ENCODE measurements at places on chromosomes 13 and 19.

DNA sequence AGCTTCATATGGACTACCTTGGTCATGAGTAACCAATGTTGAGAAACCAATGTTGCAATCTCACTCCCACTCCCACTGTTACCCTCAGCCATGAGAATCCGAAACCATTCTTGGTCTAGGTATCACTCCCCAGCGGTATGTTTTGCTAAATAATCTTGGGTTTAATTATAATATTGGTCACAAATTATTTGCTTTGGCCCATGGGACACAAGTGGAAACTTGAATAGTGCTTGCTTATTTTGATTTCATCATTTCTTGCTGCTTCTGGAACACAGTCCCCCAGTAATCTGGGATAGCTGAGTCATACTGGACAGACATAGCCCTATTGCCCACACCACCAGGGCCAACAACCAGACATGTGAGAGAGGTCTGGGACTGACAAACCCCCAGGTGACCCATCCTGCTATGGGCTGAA lies 171.6 kb upstream of the IPO5 start:
- DNase-seq = no peak

DNA sequence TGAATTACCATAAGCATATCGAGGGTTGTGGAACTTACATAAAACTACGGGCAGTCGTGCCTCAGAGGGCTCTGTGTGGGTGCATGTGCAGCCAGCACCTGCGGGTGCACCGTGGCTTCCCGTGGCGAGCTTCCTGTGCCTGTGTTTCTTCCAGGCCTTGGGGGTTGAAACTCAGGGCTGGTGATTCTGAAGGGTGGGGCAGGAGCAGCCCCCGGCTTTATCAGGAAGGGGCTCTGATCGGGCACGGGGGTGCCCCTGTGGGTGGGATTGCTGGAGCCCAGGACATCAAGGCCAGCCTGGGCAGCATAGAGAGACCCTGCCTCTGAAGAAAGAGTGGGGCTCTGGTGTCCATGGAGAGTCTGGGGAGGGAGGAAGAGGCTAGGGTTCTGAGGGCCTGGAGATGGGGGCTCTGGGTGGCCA lies 11.1 kb downstream of the ATP4B start:
- no peak for DNase-seq

- no peak for DNase-seq
Measured at GRCh38 chr19:5934069-5934401, 20.0 kb downstream of the CAPS start.

GRCh38 chr13:36157480-36157879 lies 26.3 kb upstream of the DCLK1 start:
- DNase-seq = no peak

DNA sequence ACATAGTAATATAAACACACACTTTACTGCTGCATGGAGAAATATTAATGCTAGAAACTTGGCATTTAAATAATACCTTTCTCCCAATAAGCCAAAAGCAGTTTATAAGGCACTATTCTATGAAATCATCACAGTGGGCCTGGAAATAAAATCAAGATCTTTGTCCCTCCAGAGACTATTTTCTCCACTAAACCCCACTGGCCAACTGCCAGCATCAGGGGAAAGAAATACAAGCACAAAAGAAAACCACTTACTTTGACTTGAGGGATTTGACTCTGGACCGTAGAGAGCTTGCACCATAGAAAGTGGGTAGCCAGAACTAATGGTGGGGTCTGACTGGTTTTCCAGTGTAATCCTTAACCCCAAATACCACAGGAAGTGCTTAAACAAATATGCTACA lies 71.9 kb downstream of the DCLK1 start:
- no peak for DNase-seq

DNA sequence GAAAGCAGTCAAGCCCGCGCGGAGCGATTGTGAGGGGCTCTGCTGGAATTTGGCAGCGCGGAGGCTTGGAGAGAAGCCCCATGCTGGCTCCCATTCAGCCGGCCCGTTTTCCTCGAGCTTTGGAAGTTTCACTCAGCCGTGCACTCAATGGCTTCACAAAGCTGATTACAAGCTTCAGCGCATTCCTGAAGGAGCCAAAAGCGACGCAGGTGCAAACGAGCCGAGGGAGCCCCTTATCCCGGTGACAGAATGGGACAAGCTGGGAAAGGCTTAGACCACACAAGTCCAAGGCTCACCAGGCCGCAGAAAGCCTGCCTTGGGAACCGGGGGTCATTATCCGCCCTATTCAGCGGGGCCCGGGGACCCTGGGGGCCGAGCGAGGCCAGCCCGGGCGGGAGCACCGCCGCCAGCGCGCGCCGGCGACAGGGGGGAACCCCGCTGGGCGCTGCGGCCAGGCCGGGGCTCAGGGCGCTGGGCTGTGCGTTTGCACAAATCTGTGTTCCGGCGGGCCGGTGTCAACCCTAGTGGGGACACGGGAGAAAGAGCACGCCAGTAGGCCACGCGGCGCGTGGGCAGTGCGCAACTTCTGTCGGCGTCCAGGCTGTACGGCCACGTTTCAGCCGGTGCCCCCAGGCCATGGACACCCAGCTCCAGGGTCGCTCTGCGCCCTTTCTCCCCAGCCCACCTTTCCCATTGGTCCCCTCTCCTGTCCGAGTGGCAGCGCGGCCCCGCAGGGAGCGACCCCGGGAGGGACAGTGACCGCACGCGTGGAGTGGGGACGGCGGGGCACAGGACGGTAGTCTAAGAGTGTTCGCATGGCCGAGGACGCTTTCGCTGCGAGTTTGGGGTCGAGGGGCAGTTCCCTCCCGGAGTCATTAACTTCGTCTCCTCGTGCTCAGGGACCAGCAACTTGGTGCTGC lies 37.3 kb downstream of the SOX1 start:
- no peak for DNase-seq

DNA sequence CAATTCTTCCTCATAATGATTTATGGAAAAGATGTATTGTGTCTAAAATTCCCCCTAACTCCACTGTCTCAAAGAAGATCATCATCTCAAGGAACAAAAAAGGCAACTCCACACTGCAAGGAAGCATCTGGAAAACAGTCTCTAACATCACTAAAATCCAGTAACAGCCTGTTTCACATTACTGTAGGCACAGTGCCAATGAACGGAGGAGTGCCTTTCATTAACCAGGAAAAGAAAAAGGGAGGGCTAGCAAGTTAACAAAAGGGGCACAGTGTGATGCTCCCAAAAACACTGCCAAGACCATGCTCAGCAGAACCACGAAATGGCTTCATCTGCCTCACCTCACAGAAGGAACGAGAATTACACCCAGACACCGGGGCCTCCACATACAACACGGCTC lies 8.5 kb downstream of the TMTC4 start:
- DNase-seq = no peak

DNA sequence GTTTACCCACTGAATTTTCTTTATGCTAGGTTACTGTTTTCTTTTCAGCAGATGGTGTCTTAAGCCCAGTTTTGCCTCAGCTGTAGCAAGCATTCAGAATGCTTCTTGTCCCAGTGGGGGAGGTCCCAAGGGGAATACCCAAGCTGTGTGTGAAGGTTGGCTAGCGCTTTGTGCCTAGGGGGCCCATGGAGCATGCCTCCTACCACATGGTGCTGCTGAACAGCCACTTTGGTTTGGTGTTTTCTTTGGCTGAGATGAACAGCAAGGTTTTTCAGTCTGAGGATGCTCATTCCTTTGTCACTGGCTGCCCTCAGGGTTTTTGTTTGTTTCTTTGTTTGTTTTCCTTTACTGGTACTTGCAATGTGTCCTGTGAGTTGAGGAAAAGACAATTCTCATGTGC lies 99.0 kb downstream of the PCDH20 start:
- DNase-seq = no peak

GRCh38 chr19:8438236-8438635 lies 6.5 kb upstream of the HNRNPM start:
- DNase-seq = no peak

DNA sequence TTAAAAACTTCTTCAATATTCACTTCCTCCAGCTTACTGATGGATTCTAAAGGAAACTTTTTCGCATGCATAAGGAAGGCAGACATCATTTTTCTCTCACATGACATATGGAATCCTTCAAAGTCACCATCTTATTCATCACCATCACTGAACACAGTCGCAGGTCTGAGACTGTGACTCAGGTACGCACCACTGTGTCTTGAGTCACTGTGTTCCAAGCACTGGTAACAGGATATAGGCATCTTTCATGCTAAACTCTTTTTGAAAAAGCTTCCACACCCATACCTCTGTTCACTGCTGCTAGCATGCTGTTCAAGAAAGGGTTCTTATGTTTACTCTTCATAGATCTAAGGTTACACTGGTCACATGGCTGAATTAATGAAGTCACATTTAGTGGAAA lies 67.0 kb upstream of the SIAH3 start:
- DNase-seq = no peak

- DNase-seq = no peak
Measured at GRCh38 chr13:81722456-81722855, 1381.5 kb upstream of the SPRY2 start.

GRCh38 chr13:49938314-49938713 lies 2.2 kb upstream of the SPRYD7 start:
- no peak for DNase-seq

- no peak for DNase-seq
Measured at GRCh38 chr13:23432626-23433025, 876 bp downstream of the SACS start.

- DNase-seq = no peak
Measured at GRCh38 chr19:31529121-31529520, 179.9 kb upstream of the TSHZ3 start.

DNA sequence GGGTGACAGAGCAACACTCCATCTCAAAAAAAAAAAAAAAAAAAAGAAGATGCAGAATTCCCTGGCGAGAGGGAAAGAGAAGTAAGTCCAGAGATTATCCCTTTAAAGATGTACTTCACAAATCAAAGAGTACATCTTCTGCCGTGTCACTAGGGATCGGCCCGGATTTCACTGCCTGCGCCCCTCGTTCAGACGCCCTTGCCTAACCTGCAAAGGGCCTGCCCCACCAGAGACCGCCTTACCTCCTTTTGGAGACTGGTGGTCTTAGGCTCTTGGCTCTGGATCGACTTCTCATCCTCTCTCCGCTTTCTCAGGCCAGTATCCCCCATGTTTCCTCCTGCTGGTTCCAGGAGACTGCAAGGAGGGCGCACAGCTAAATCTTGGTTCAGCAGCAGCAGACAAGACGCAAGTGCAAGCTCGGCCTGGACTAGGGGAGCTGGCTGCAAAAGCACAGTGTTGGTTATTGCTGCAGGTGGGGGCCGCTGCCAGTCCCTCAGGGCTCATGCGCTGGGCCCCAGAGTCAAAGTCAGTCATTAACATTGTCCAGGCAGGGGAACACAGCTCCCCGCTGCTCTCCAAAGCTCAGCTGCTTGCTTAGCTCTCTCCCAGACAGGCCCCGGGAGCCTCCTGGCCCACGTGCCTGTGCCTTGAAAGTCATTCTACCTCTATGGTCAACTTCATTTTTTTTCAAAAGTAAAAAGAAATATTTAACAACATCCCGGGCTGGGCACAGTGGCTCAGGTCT lies 1.2 kb downstream of the SLC7A9 start:
- no peak for DNase-seq

DNA sequence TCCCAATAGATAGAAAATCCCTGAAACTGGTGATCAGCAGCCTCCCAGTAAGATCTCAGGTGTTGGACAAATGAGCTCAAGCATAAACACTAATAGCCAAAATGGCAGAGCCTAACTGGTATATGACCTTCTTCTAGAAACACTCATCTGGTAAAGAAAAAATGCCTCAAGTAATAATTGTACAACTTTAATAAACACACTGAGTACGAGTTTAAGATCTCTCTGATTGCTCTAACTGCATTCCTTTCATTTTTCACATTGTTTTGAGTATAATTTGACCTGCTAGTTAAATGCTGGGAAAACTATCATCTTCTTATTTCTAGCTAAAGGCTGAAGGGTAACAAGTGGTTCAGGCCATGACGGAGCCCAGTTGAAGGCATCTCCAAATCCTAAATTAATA lies 2009.5 kb upstream of the PCDH20 start:
- DNase-seq = no peak

DNA sequence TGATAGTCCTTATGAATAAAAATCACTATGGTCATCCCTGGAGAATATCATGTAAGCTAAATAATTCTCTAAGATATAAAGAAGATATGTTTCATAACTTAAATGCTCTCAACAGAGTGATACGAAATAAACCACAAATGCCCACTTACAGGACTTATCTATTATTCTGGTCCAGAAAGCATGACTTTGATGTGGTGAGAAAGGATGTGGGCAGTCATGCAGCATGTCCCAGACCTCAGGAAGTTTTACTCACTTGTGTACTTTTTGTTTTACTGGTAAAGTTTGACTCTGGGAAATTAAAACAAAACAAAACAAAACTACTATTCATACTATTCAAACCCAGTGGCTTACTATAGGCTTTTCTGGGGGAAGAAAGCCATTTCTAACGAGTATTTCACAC lies 483.2 kb upstream of the SLITRK6 start:
- DNase-seq = no peak

GRCh38 chr13:50464349-50465251 lies 378.9 kb downstream of the DLEU7 start:
- DNase-seq = no peak

GRCh38 chr19:30371960-30372824 lies at the start of gene ZNF536:
Gene ZNF536 (plus strand): TSS chr19:30372384. CDS start chr19:30443563, 71,179 bp downstream.
- DNase-seq = no peak

GRCh38 chr13:40564342-40565001 lies 102.0 kb downstream of the FOXO1 start:
- no peak for DNase-seq

DNA sequence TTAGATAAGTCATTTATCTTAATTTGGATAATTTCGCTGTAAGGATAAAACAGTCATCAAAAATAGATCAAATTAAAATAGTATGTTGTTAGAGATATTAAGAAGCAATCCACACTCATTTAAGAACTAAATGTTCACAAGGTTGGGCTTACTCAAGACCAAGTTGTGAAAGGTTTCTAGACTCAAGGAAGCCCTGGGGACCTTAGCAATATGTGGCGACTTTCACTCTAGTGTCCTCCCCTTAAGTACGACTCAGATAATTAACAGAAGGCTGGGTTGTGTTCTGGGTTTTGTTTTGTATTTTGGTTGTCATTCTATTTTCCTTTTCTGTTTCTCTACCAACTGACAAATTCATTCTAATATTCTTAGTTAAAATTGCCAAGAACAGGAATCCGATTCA lies 1008.0 kb downstream of the PCDH9 start:
- no peak for DNase-seq

DNA sequence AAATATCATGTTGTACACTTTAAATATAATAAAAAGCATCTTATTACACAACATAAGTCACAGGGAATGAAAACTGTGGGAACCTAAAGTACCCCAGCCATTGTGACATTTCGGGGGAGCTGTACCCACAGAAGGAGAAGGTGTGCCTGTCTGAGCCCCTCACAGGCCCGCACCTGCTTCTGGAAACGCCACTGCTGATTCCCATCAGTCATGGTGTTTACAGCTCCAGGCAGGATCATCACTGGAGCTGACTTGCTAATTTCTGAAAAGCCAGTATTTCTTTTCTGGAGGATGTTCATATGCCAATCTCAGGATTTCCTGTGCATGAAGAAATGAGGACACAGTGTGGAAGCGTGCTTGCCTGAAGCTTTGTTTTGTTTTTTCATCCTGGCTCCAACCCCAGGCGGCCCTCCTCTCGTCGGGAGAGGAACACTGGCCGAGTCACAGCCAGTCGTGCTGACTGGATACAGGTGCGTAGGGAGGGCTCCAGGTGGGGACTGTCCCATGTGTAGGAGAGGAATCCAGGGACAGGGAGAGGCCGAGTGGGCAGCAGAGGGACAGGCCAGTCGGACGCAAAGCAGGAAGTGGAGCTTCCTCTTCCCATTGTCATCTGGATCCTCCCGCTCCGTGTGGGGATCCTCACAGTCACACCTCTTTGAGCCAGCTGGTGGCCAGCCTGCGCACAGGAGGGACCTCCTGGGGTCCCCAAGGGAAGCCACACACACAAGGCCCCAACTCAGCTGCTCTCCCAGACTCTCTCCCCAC lies 4.2 kb upstream of the ATP12A start:
- DNase-seq = no peak

GRCh38 chr13:100855151-100855550 lies 180.6 kb upstream of the TMTC4 start:
- DNase-seq = no peak
